ENCODE measurements at places on chromosomes 7 and 10.

- peak; percentile 87 for DNase-seq
Observed at GRCh38 chr10:124588736-124589490, 127.3 kb downstream of the LHPP start.

DNA sequence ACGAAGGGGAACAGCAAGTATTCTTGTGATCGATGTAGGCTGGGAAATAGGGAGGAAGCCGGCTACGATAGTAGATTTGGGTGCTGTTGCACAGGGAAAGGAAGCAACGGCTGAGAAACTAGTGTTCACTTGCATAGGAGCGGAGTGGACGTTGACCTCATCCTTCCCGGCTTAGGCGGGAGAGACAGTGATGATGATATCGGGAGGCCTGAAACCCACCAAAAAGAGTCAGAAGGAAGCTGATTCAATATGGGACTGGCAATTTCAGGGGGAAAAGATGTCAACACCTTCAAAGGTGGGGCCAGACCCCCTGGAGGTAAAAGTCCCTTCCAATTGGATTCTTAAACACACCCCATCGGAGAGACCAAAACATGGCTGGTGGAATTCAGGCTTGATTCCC, 61.3 kb downstream of the CARD11 start:
- no peak for DNase-seq

DNA sequence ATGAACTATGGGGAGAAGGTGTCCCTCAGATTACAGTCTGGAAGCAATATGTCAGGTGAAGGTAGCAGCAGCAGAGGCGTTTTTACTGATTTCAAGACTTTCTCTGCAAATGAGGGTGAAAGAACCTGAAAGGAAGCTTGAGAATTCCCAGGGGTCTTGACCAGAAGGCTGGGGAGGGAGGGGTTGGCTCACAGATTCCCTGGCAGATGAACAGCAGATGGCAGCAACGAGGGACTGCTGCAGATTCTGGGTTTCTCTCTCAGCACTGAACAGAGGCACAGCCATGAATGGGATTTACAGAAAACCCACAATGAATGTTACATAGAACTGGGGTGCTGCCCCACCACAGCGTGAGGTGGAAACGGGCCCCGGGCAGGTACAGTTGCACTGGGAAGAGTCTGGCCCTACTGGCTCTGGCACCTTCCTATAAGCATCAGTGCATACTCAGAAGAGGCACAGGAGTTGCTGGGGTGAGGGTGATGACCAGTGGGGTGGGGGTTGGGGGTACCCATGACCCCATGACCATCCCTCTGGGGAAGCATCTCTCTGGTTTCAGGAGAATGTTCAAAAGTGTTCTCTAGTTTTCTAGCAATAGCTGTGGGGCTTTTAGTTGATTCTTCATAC, 317.8 kb downstream of the SH2D4B start:
- DNase-seq: no peak

DNA sequence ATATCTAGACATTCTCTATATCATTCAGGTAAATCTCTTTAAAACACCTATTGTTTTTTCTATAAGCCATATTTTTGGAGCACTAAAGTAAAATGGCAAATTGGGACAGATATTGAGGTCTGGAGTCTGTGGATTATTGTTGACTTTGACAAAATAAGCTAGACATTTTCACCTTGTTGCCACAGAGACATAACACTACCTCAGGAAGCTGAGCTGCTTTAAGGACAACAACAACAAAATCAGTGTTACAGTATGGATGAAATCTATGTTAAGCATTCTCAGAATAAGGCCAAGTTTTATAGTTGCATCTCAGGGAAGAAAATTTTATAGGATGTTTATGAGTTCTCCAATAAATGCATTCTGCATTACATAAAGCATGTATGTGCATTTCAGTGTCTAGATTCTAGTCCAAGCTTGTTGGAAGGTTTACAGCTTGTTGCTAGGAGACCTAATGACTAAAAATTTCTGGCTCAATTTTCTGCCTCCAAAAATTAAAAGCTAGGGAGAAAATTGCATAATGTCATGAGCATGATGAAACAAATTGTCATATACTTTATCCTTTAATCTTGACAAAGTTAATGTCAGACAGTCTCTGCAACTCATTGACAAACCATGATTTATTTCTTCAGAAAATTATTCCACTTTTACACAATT, 18.3 kb downstream of the LIPM start:
- DNase-seq: no peak

GRCh38 chr10:62196528-62196927, 72.1 kb downstream of the RTKN2 start:
- no peak for DNase-seq

DNA sequence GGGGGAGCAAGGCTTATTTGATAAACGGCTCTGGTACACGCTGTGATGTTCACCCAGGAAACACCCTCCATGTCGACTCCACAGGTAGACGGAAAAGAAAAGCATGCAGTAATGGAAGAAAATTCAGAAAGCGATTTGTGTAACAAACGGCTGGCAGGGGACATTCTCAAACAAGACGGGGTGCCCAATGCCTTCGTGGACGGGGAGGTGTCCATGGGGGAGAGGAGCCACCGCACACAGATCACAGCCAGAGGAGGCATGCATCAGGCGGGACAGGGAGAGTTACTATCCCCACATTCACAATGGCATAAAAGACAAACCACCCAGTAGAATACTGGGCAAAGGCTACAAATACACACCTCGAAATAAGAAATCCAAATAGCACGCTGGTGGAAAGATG, 20.1 kb downstream of the CNPY1 start:
- DNase-seq: no peak

DNA sequence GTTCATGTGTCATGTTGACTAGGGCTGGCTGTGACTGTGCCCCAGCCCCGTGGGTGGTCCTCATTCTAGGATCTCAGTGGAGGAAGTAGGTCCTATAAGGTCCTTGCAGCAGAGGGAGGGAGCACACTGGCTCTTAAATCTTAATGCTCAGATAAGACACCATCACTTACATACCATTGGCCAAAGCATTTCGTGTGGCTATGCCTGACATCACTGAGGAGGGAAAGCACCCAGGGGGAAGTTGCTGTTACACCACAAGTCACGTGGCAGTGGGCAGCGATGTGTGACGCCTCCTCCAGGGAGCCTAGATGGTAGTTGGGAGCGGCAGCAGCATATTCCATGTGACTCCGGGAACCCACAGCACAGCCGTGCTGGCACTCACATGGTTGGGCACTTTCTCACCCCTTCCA, 224.7 kb upstream of the SH2B2 start:
- DNase-seq: peak; percentile 95

DNA sequence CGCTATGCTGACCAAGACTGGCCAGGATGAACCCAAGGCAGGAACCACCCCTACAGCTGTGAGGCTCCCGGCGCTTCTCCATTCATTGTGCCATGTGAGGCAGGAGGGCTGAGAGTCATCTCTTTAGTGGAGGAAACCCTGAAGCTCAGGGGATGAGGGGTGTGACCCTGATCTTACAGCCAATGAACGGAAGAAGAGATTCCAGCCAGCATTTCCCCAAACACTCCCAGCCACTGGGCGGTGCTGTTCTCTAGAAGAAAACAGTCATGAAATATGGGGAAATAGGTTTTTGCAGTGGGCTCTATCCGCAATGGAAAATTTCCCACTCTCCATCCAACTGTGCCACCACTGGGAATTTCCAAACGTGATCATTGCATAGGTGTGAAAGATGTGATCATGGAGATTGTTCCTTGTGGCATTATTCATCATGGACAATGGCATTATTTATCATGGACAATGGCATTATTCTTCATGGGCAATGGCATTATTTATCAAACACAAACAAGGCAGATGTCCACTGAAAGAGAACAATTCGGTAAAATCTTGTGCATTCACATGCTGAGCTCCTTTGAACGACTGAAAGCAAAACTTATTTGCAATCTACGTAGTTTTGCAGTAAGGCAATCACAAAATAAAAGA, 14.0 kb upstream of the SLC18A2 start:
- peak; percentile 65 for DNase-seq

DNA sequence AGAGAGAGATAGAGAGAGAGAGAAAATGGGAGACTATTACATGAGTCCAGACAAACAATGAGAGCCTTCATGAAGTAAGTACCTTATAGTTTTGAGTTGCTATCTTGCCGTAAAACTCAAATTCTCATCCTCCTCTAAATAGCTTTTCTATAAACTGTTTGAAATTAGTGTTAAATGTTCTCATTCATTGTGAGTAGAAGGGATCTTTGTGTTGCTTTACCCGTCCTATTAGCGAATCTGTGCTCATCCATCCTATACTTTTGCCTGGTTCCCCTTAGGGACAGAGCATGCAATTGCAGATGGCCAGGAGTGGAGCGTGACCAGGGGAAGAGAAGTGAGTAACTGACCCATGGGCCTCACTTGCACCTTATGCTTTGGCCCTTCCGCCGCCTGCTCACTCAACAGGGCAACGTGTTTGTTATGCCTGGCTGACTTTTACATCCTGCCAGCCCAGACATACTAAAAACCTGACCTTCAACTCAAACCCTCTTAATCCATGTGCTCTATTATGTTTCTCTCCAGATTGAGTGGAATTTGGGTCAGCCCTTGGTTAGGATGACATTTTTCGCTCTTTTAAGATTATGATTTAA, 244.2 kb upstream of the YAE1 start:
- no peak for DNase-seq

DNA sequence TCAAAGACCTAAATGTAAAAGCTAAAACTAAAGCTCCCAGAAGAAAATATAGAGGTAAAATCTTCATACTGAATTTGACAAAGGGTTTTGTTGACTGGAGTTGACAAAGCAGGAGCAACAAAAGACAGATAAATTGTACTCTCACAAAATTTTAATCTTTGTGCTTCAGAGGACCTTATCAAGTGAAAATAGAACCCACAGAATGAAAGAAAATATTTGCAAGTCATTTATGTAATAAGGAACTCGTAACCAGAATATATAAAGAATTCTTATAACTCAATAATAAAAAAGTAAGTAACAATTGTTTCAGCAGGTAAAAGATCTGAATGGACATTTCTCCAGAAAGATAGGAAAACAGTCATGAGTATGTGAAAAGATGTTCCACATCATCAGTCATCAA, 62.0 kb upstream of the SRRM3 start:
- DNase-seq: no peak

- peak; percentile 65 for DNase-seq
Observed at GRCh38 chr10:84296091-84296981, 32.1 kb upstream of the CCSER2 start.

GRCh38 chr10:44462338-44462914, 77.5 kb upstream of the CXCL12 start:
- no peak for DNase-seq

DNA sequence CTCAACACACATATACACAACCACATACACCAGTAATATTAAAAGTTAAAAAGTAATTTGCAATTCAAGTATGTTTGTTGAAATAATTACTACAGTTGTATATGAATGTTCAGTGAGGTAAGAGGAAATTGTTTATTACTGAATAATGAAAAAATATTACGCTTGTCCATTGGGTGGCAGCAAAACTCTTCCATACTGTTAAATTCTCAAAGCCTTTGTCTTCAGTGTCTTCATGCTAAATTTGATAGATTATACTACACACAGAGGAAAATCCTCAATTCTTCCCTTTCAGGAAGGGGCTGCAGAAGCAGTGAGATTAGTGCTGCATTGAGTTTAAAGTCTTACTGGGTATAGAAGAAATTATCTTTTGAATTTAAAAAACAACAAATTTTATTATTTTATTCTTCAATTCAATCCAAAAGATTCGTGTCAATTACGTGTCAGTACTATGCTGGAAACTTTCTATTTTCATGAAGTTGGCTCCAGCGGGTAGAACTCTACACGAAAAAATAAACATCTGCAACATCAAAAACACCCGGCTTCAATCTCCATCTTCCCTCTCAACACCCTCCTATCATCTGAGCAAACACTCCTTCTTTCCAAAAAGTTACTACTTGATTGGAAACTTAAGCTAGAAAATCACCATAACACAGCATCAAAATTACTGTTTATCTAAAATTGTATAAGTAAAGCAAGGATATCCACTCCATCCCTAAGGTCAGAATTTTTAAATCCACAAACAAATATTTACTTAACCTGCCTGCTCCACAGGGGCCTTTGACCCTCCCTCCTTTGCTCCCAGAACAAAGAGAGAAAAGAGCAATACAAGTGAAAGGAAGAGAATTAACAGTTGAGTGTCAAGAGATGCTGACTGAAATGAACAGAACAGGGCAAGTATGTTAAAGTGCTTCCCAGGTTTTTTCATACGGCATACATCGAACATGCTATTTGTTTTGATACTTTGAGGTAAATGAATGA, 37.0 kb upstream of the TES start:
- peak; percentile 52 for DNase-seq

DNA sequence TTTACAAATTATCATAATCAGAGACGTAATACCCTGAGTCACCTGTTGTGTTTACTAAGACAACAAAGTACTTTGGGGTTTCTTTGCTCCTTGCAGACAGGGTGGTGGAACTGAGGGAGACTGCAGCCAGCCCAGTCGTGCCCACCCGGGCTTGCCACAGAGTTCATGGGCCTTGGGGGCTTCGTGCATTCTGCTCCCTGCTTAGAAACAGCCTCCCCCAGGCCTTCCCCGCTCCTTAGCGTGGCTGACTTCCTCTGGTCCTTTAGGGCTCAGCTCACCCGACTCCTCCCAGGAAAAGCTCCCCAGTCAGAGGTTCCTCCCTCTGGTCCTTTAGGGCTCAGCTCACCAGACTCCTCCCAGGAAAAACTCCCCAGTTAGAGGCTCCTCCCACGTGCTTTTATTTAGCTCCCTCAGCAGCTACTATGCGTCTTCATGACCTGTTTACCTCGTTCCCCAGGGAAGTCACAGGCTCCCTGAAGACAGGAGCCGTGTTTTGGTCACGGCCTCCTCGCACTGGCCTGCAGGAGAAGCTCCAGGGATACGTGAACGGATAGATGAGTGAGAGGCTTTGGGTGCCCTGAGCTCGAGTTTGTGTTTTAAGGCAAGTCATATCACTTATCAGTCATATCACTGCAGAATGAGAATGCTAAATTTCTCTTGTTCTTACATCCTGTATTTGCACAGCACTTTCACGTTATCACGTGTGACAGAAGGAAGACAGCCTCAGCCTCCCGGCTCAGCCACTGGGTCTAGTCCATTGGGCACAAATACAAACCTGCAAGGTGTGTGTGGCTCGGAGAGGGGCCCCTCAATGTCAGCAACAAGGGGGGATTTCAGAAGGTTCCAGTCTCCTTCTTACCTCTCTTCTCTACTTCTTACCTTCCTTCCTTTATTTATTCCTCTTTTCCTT, 52.7 kb upstream of the VIPR2 start:
- DNase-seq: peak; percentile 54

- no peak for DNase-seq
Observed at GRCh38 chr10:2456834-2457233, 610.5 kb upstream of the PFKP start.

DNA sequence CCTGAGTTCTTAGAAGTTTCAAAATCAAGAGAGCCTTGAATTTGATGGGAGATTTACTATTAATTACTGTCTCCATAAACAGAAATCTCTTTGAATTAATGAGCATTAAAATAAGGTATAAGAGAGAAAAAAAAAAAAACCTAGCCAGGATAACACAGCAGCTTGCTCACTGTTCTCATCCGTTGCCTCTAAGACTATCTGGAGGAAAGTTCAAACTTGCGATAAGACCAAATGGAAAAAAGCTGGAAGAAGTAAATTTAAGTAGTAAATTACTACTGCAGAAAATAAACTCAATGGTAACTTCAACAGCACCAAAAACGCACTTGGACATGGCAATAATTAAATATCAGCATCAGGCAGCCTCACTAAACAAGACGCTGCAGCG, 36.7 kb downstream of the GNA12 start:
- no peak for DNase-seq
